Osteocyte (in vitro differentiated cells): ENCODE measurements at places on chromosomes 3 and 15. TPM values are rescaled to one million over a fixed set of nuclear protein-coding genes. Genes with fewer than 3 reads are reported as not detected.
A peak's percentile ranks its signal among the peaks of the same experiment; 100 is the strongest.

The CCDC80 gene
- total RNA-seq = 1,760 and 1,947 TPM in 2 replicates

- no peak overlapping the region for H3K27ac ChIP-seq
- H3K4me1 ChIP-seq = peaks cover 15% of the 10 kb centered on the region
- DNase-seq = no peak
- peaks cover 20% of the 10 kb centered on the region for H3K27me3 ChIP-seq
Measured at GRCh38 chr15:100758555-100758954, 121.1 kb upstream of the ALDH1A3 start.

DNA sequence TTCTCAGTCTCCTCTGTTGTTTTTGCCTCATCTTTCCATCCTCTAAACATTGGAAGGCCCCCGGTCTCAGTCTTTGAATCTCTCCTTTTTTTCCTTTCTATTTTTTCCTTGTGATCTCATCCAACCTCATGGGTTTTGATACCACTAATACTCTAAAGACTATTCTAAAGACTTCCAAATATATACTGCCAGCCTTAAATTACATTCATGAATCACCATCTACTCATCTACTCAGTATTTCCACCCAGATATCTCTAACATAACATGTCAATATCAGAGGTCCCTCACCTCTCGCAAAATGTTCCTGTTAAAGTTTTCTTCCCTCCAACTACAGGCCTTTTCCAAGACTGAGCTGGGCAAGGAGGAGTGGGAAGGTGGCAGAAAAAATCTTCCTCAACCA is 282.5 kb upstream of the TTC14 start:
- H3K4me3 ChIP-seq = no peak overlapping the region
- DNase-seq = no peak
- no peaks in the 10 kb centered on the region for H3K4me1 ChIP-seq
- no peaks in the 10 kb centered on the region for H3K36me3 ChIP-seq

The CKMT1A gene
- not detected in 2 replicates for total RNA-seq

DNA sequence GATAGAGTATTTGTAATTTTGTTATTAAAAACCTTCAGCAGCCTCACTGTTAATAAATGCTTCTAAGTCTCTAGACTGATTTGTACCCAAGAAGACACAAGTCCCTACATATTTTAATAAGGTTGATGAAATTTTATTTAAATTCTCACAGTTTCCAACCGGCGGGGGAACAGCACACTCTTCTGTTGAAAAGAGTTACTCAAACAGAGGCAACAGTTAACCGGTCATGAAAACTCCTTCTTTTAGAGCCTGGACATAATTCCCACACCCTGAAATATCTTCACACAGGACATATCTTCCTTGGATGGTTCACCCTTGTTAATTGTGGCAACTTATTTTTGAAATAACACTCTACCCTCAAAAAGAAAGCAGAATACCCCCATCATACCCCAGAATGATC is 278.8 kb downstream of the FOXP1 start:
- H3K27ac ChIP-seq = peak overlapping the region; percentile 94
- no peak for DNase-seq
- no peaks in the 10 kb centered on the region for H3K27me3 ChIP-seq
- peaks cover 2% of the 10 kb centered on the region for H3K36me3 ChIP-seq
- H3K4me3 ChIP-seq = peak overlapping the region; percentile 79
- peaks cover 91% of the 10 kb centered on the region for H3K4me1 ChIP-seq

The B3GNT5 gene
- 20.6 and 24.3 TPM in 2 replicates for total RNA-seq

The INSYN1 gene
- 7.9 and 8.0 TPM in 2 replicates for total RNA-seq

The WDR49 gene
- total RNA-seq = 0.31 TPM in 1 of 2 replicates, not detected in the other

The LTK gene
- 0.50 and 0.91 TPM in 2 replicates for total RNA-seq

The SAMMSON gene
- not detected in 2 replicates for total RNA-seq

The SPINT1 gene
- 5.2 and 5.5 TPM in 2 replicates for total RNA-seq

The CEMIP gene
- 445 and 457 TPM in 2 replicates for total RNA-seq

The FOXB1 gene
- not detected in 2 replicates for total RNA-seq

The SERINC4 gene
- total RNA-seq = not detected in 2 replicates

GRCh38 chr3:139718415-139718814 is 40.6 kb upstream of the NMNAT3 start:
- H3K4me1 ChIP-seq = peaks cover 7% of the 10 kb centered on the region
- H3K27ac ChIP-seq = no peak overlapping the region
- DNase-seq = no peak
- H3K4me3 ChIP-seq = no peak overlapping the region
- H3K36me3 ChIP-seq = no peaks in the 10 kb centered on the region
- peaks cover 52% of the 10 kb centered on the region for H3K27me3 ChIP-seq

DNA sequence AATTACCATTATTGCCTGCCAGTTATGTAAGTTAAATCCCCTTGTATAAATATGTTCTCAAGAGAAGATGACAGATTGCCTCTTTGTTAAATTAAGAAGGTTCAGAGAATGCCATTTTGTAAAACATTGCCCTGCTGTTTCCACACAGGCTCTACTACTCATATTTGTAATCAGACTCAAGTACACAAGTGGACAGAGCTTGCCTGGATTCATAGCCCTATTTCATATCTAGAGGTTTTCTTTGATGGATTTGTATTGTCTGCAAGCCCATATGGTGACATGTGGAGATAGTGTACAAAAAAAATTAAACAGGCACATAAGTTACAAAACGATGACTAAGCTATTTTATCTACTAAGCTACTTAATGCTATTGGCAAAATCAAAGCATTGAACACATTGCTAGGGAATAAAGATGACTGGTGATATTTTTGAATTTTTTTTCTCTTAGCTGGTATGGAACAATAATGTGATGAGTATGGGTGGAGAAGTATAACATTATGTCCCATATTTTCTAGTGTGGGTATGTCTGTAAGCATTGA is 1286.6 kb upstream of the ALCAM start:
- no peak overlapping the region for H3K27ac ChIP-seq
- no peaks in the 10 kb centered on the region for H3K4me1 ChIP-seq
- H3K27me3 ChIP-seq = no peaks in the 10 kb centered on the region
- no peak for DNase-seq
- H3K4me3 ChIP-seq = no peak overlapping the region
- no peaks in the 10 kb centered on the region for H3K36me3 ChIP-seq

GRCh38 chr15:74989527-74989926 is 5.8 kb upstream of the SCAMP5 start:
- no peaks in the 10 kb centered on the region for H3K4me1 ChIP-seq
- H3K4me3 ChIP-seq = no peak overlapping the region
- H3K36me3 ChIP-seq = no peaks in the 10 kb centered on the region
- H3K27me3 ChIP-seq = peaks cover 38% of the 10 kb centered on the region

- H3K4me3 ChIP-seq = no peak overlapping the region
- no peaks in the 10 kb centered on the region for H3K36me3 ChIP-seq
- no peak for DNase-seq
- no peak overlapping the region for H3K27ac ChIP-seq
- H3K27me3 ChIP-seq = peaks cover 12% of the 10 kb centered on the region
- no peaks in the 10 kb centered on the region for H3K4me1 ChIP-seq
Measured at GRCh38 chr3:156321945-156322344, 201.6 kb downstream of the KCNAB1 start.

DNA sequence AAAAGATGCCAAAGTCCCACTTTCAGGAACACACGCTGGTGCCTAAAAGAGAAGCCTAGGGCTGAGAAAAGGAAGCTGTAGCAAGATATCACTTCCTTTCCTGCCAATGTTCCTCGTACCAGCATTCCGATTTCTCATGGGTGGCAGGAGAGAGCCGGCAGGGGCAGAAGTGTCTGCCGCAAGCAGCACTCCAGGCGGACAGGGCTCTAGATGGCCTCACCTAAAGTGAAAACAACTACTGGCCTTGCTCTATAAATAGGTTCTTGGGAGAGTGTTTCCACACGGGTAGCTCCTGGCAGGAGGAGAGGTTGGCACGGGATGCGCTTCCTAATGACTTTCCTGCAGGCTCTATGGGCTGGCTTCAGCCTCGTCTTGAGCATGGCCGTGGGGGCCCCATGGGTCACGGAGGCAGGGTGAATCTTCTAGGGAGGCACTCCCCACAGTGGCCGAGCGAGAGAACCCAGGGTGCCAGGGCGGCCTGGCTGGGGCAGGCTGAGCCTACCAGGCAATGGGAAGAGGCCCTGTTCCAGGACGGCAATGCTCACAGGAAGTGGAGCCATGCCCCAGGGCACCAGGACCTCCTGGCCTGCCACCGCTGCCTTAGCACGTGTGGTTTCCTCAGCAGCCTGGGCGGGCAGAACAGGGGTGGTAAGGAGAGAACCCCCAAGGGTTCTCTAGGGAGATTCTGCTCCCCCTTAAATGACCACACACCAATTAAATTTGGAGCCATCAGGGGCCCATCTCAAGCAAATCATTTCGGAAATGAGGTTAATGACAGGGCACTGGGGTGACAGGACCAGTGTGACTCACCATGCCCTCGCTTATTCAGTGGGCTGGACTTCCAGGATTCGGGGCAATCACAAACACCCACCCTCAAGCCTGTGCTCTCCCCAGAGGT is 14.6 kb upstream of the DUSP7 start:
- H3K36me3 ChIP-seq = no peaks in the 10 kb centered on the region
- H3K4me1 ChIP-seq = peaks cover 50% of the 10 kb centered on the region
- peak overlapping the region; percentile 47 for H3K27ac ChIP-seq
- DNase-seq = no peak
- H3K4me3 ChIP-seq = no peak overlapping the region
- H3K27me3 ChIP-seq = no peaks in the 10 kb centered on the region

DNA sequence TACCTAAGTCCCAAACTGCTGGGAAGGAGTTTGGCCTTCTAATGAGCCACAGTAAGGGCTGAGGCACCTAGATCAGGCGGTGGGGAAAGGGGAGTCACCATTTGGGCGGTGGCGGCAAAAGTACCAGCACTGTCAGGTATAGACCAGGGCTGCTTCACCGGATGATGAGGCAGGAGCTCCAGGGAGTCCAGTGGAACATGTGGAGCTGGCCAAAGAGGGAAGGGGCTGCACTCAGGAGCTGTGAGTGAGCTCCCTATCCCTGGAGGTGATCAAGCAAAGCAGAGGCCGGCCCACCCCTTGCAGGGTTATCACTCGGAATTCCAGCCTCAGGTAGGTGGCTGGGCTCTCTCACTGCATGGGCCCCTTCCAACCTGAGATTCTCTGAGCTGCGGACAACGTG is 108.4 kb downstream of the SEC22A start:
- no peak overlapping the region for H3K4me3 ChIP-seq
- H3K4me1 ChIP-seq = peaks cover 4% of the 10 kb centered on the region
- no peak for DNase-seq
- peaks cover 44% of the 10 kb centered on the region for H3K27me3 ChIP-seq

The SRGAP3 gene
- total RNA-seq = 1.5 and 2.6 TPM in 2 replicates

The CNTN3 gene
- 0.29 and 0.35 TPM in 2 replicates for total RNA-seq

The CYFIP1 gene
- total RNA-seq = 118 TPM in 2 replicates

The MESP1 gene
- total RNA-seq = 2.1 and 2.2 TPM in 2 replicates

- H3K36me3 ChIP-seq = peaks cover 15% of the 10 kb centered on the region
- no peak for DNase-seq
- H3K4me3 ChIP-seq = no peak overlapping the region
- peaks cover 9% of the 10 kb centered on the region for H3K4me1 ChIP-seq
Measured at GRCh38 chr15:67216859-67217258, 37.6 kb downstream of the AAGAB start.

DNA sequence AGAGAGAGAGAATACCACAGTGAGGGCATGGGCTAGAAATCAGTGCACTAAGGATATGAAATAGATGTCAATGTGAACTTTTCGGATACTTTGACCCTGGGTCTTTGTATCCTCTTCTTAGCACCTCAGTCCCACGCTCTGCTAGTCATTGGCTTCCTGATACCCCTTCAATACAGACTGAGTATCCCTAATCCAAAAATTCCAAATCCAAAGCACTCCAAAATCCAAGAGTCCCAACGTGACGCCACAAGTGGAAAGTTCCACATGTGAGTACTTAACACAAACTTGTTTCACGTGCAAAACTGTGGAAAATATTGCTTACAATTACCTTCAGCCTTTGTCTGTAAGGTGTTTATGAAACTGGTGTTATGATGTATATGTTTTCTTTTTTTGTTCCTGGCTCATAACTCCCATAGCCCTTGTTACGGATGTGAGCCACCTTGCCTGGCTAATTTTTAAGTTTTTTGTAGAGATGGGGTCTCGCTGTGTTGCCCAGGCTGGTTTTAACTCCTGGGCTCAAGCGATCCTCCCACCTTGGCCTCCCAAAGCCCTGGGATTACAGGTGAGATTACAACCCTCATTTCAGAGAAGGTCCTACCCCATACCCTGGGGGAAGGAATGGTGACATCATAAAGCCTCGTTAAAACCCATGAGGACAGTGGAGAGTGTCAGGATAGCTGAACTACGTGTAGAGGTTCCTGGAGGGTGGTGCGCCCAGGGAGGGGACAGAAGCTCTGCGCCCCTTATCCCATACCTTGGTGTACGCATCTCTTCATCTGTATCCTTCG is 10.2 kb upstream of the IRAK2 start:
- no peaks in the 10 kb centered on the region for H3K27me3 ChIP-seq
- no peak overlapping the region for H3K4me3 ChIP-seq
- no peaks in the 10 kb centered on the region for H3K4me1 ChIP-seq

GRCh38 chr3:157387708-157388435 is 48.8 kb upstream of the PTX3 start:
- DNase-seq = no peak
- H3K27me3 ChIP-seq = no peaks in the 10 kb centered on the region
- no peaks in the 10 kb centered on the region for H3K36me3 ChIP-seq
- H3K4me1 ChIP-seq = peaks cover 6% of the 10 kb centered on the region
- no peak overlapping the region for H3K27ac ChIP-seq

GRCh38 chr15:92801774-92802464 is 98.2 kb upstream of the CHD2 start:
- peak overlapping the region; percentile 85 for H3K27ac ChIP-seq
- no peaks in the 10 kb centered on the region for H3K27me3 ChIP-seq
- no peak for DNase-seq
- no peaks in the 10 kb centered on the region for H3K36me3 ChIP-seq
- peaks cover 34% of the 10 kb centered on the region for H3K4me1 ChIP-seq

- DNase-seq = no peak
- H3K27ac ChIP-seq = no peak overlapping the region
- no peak overlapping the region for H3K4me3 ChIP-seq
- H3K27me3 ChIP-seq = no peaks in the 10 kb centered on the region
- no peaks in the 10 kb centered on the region for H3K36me3 ChIP-seq
Measured at GRCh38 chr15:91895051-91895450, 41.5 kb downstream of the SLCO3A1 start.

DNA sequence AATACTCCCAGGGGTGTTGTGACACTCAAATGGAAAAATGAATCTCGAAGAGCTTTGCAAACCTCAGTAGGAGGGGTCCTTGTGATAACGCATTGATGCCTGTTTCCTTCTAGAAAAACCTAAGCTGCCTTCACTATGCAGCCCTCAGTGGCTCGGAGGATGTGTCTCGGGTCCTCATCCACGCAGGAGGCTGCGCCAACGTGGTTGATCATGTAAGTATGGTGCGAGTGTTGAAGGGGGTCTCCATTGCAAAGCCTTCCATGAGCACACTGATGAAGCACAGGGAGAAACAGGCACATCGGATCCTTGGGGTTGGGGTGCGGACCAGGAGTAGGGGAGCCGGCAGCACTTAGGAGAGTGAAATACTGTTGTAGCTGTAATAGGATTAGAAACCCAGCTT is 22.3 kb downstream of the ANKDD1A start:
- H3K27me3 ChIP-seq = no peaks in the 10 kb centered on the region
- DNase-seq = peak; percentile 67
- H3K4me3 ChIP-seq = no peak overlapping the region
- H3K4me1 ChIP-seq = peaks cover 11% of the 10 kb centered on the region

DNA sequence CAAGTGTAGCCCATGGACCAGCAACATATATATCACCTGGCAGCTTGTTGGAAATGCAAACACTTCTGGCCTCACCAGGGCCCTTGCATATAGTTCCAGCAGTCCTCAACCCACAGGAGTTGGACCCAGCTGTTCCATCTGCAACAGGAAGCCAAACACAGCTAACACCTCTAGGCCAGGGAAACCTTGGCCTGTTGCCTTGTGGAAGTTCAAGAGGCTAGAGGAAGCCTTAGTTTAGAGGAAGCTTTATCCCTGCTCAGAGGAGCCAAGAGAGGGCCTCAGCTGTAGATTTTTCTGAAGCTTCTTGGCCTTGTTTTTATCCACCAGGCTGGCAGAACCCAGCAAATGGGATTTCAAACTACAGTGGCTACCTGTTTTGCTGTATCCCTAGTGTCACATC is 11.4 kb downstream of the FHIT start:
- H3K27ac ChIP-seq = no peak overlapping the region
- no peak overlapping the region for H3K4me3 ChIP-seq
- H3K4me1 ChIP-seq = no peaks in the 10 kb centered on the region
